Fibroblast of villous mesenchyme (primary cell): ENCODE measurements at places on chromosomes 12 and 14.
A peak's percentile ranks its signal among the peaks of the same experiment; 100 is the strongest.

DNA sequence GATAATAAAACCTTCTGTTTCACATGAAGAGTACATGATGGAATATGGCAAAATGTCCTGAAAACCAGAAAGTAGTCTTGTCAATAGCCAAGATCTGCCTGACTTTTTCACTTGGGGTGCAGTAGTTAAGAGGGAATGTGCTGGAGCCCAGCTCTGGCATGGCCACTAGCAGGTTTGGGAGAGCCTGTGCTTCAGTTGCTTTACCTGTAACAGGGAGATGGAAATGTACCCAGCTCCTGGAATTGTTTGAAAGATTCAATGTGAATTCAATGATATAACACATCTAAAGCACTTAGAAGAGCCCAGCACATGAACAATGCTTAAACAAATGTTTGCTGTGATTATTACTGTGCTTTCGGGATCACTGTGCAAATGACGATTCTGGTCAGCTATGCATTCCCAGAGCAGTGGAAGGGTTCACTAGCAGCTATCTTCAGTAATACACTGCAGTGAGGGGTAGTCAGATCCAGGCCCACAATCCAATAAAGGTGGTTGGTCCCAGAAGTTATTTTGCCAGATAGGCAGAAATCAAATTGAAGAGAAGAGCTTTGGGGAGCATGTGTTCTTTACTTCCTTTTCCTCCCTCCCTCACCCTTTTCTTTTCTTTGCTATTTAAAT, 224.9 kb downstream of the APAF1 start:
- no peak for DNase-seq

- DNase-seq: peak; percentile 10
Measured at GRCh38 chr12:38662829-38663228, 242.6 kb downstream of the CPNE8 start.

- no peak for DNase-seq
Measured at GRCh38 chr12:78963439-78964227, 99.1 kb downstream of the SYT1 start.

DNA sequence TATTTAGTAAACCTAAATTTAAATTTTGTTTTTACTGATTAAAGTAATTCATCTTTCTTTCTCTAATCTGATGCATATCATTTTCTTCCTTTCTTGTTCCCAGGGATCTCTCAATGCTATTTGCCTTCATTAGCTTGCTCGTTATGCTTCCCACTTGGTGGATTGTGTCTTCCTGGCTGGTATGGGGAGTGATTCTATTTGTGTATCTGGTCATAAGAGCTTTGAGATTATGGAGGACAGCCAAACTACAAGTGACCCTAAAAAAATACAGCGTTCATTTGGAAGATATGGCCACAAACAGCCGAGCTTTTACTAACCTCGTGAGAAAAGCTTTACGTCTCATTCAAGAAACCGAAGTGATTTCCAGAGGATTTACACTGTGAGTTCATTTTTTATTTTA, 48.6 kb downstream of the VEZT start:
- DNase-seq: no peak
